ENCODE measurements at places on chromosomes 12 and 14.

DNA sequence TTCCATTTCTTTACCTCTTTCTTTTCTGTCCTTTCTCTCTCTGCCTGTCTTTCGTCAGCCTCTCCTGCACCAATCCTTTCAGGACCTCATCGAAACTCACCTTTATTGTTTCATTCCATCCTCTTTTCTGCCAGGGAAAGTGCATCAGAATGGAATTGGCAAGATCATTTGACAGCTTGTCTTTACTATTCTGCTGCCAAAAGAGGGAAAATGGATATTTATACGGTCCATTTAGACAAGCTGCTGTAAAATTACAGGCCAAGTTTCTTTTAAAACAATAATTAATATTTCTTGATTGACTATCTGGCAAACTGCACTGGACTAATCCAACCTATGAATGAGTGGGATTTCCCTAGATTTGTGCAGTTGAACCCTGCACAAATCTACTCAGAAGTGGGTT is 7.6 kb upstream of the SRGAP1 start:
- no peak for DNase-seq

GRCh38 chr12:111124183-111124582 is 203.8 kb upstream of the MYL2 start:
- DNase-seq = no peak

- DNase-seq = no peak
Observed at GRCh38 chr12:95173392-95174251, 43.6 kb downstream of the FGD6 start.

DNA sequence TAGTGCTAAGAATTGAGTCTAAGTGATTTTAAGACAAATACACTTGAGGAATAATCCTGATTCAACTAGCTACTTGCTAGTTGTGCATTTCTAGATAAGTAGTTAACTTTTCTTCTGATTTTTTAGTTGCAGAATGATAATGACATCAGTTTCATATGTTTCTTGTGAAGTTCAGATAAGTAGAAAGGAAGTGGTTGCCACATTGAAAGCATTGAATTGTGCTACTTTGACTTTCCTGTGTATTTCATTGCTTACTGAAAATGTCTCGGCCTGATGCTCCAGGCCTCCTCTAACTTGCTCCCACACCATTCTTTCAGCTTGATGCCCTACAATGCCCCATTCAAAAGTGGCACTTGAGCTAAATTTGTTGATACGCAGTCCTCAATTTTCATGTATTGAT is 980.0 kb downstream of the TMTC2 start:
- no peak for DNase-seq

DNA sequence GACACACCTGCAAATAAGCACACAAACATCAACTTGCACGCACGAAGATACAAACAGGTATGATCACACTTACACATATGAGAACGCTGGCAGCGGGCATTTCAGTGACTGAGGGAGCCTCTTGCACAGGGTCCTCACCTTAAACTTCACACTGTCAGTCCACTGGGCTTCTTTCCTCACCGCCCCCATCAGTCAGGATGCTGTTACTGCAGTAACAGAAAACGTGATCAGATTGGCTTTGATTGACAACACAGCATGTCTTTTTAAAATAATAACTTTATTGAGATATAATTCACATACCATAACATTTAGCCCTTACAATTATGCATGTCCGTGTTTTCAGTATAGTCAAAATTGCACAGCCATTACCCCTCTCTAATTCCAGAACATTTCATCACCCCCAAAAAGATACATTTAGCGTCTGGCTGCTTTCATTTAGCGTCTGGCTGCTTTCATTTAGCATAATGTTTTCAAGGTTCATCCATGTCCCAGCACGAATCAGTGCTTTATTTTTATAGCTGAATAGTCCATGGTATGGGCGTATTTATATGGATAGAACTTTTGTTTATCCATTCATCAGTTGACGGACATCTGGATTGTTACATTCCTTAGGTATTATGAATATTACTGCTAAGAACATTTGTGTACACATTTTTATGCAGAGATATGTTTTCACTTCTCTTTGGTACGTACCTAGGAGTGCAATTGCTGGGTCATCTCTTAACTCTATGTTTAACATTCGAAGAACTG is 8.4 kb downstream of the CCDC197 start:
- no peak for DNase-seq

- no peak for DNase-seq
Observed at GRCh38 chr14:46717211-46717610, 65.6 kb upstream of the RPL10L start.

DNA sequence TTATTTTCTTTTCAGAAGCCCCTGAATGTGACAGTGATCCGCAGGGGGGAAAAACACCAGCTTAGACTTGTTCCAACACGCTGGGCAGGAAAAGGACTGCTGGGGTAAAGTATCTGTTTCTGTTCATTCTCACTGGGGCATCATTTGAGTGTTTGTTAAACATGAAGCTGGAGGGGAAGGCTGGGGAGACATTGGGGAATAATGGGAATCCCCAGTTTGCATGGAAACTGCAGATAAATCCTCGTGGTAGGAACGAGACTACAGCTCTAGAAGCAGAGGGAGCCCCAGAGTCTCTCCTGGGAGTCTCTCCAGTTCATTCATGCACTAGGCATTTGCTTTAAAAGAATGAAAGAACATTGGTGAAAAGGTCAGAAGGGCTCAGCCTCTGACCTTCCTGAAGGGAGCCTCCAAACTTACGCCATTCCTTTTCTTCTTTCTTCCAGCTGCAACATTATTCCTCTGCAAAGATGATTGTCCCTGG is 2.5 kb upstream of the CFAP251 start:
- DNase-seq = no peak

DNA sequence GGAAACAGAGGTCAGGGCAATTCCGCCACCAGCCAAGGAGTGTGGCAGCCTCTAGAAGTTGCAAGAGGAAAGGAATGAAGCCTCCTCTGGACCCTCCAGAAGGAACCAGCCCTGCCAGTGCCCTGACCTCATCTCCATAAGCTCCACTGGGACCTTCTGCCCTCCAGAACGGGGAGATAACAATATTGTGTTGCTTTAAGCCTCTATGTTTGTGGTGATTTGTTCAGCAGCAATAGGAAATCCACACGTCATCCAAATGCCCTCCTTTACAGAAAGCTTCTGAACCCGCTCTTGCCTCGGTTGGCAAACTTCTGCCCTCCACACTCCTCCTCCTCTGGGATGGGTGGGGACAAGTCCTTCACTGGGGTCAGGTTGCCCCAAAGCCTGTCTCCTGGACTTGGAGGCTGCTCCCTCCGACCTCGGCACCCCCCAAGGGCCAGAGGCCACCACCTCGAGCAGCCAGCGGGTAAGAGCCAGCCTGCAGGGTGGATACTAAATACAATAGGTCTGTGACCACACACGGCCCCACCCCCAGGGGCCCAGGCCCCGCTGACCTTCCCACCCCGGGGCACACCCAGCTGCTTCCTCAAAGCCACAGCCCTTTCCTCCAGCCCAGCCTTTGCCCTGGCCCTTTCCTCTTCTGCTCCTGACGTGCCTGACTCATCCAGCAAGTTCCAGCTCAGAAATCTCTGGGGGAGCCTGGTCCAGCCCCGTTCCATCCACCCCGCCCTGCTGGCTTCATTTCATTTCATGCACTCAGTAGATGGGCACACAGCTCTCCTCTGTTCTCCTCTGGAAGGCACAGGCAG is 58.7 kb upstream of the NCOR2 start:
- no peak for DNase-seq

DNA sequence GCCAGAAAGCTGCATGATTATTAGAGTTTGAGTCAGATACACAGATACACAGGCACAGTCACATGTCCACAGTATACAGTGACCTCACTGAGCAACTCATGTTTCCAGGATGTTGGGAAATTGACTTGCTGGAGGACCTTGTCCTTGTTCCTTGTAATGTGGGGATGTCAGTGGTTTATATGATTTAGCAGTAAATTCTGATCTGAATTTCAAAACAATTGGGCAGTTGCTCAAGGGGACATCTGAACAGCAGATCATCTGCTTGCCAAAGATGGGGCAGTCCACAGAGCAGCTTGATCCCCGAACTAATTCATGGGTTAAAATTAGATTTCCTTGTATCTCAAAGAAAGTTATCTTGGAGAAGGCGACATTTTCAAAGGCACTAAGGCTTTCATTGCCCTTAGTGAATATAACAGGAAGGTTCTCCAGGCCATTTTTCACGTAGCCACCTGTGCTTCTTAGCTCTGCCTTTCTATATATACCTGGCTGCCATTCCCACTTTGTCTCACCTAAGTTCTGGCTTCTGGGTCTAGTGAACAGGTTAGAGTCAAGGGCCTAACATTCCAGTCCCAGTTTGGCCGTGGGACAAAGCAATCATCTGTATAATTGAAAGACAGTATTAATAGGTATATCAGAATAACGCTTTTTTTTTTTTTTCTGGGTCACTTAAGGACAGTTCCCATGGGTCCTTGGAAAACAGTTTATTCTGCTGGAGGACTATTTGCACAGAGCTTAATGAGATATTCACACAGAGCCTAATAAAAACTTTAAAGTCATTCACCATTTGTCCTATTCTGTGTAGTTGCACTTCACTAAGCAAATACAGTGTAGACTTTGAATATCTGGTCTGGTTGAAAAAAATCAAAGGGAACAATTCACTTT is 64.9 kb upstream of the STRN3 start:
- no peak for DNase-seq

- no peak for DNase-seq
Observed at GRCh38 chr12:28941248-28941647, 207.8 kb upstream of the FAR2 start.

- no peak for DNase-seq
Observed at GRCh38 chr14:98181768-98182167, 1090.2 kb downstream of the BCL11B start.

DNA sequence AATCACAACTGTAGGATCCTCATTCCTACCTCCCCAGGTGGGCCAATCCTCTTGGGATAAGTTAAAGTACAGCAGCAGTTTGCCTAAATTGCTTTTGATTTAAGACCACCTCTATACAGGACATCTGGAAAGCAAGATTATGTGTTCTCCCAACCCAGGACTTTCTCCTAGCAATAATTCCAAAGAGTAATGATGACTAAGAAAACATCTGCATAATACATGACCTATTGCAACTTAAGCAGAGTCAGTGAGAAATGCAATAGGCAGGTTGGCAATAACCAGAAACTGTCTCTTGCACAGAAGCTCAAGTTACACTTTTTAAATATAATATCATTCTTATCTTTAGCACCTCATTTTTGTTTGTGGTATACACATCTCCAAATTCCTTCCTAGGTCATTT is 275.4 kb downstream of the TRHDE start:
- DNase-seq = no peak

DNA sequence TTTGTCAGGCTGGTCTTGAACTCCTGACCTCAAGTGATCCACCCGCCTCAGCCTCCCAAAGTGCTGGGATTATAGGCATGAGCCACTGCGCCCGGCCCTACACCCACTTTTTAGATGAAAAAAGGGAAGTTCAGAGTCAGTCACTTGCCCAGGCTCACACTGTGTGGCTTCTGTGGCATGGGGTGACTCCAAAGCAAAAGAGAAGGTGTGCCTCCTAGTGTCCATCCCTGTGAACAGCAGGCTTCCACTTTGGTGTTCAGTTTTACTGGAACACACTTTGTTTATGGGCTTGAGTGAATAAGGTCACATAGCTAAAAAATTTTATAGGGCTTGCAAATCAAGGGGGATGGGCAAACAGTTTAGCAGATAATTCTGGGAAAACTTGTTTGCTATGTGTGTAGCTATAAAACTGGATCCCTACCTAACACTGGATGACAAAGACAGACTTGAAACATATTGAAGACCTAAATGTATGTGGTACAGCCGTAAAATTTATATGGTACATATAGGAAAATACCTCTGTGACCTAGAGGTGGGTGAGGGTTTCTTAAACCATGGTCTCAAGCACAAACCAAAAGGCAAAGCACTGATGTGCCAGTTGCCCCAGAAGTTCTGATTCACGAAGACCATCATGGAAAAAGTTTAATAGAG is 54.9 kb downstream of the EID3 start:
- DNase-seq = no peak

- no peak for DNase-seq
Observed at GRCh38 chr14:100844082-100844408, 18.1 kb downstream of the MEG3 start.

DNA sequence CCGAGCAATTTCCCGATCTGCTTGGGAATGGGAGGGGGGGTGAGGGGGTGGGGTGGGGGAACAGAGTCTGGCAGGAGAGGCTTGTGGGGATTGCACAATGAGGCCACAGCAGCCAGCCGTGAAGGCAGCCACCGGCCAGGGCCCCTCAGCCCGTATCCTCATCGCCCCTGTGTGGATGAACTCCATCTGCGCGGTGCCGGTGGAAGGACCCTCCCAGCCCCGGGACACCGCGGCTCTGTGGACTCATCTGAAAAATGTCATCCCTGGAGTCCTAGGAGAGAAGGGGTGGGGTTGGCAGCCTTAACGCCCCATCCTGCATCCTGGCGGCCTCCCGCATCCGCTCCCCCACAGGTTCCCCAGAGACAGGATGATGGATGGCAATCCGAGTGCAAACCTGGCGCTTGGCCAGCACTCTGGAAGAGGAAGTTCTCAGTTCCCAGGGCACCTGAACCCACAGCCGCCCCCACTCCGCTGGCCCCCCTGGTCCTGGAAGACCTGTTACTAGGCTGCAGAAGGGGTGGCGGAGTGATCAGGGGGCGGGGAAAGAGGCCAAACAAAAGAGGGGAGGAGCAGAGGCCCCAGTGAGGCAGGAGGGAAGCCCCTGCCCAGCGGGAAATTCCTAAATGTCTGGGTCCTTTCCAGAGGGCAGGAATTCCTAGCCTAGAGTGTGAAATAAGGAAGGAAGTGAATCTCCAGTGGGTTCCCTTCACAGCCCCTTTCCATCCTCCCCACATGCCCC is 1.2 kb upstream of the TNFAIP2 start:
- DNase-seq = no peak

- DNase-seq = no peak
Observed at GRCh38 chr12:8681129-8681884, 16.5 kb upstream of the RIMKLB start.

DNA sequence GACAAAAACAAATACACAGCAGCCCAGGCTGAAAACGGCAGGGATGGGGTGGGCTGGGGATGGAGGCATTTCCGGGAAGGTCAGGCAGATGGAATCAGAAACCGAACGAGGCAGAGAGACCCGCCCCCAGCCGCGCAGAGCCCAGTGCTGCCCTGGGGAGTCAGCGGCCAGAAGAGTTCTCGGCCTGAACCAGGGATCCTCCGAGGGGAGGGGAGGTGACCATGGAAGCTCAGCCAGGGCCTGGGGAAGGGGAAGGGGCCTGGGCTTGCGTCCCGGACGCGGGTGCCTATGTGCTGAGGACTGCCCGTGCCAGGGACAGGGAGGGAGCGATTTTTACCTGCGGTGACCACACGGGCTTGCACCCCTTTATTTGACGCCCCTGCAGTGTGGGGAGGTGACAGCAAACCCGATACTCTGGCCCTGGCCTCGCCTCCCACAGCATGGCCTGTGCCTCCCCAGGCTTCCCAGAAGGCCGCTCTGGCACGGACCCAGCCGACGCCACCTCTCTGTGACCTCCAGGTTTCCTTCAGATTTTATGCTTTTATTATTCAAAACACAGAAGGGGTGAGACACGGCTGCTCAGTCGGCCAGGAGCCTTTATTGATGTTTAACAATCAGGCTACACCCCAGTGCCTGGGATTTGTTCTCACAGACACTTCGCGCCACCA is 7.7 kb downstream of the LRCOL1 start:
- no peak for DNase-seq

Data from cortex of kidney (tissue), 1 donor.